Stimulated activated CD4-positive, alpha-beta T cell treated with anti-CD3 and anti-CD28 coated beads, Interleukin-1b, Interleukin-23, amount 100 ng/mL, for 4 hours (primary cell): ENCODE measurements at places on chromosomes 6 and 20.

- DNase-seq, result no peak
Measured at GRCh38 chr6:77678048-77678447, 25.2 kb downstream of the MEI4 start.

GRCh38 chr6:148890652-148891404 is 144.0 kb downstream of the UST start:
- no peak for DNase-seq

DNA sequence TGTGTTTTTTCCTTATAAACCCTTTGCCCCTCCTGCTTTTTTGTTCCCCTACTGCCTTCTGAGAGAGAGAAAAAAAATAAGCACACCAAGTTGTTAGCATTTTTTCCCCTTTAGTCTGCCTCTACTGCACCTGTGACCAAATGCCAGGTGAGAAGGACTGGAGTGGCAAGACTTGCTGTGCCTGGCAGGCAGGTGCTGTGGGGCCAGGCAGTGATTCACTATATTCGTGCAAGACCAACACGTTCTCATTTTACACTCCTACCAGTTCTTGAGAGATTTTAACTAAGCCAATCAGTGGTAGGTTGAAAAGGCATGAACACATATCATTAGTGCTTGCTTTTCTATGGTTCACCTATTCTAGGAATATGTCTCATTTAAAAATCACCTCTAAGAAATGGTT is 109.7 kb downstream of the FIG4 start:
- no peak for DNase-seq

GRCh38 chr6:128144320-128144719 is 243.5 kb upstream of the THEMIS start:
- DNase-seq, result no peak

- DNase-seq, result no peak
Measured at GRCh38 chr6:37488476-37488875, 11.2 kb downstream of the CCDC167 start.

GRCh38 chr6:8905757-8906156 is 470.4 kb upstream of the SLC35B3 start:
- no peak for DNase-seq

DNA sequence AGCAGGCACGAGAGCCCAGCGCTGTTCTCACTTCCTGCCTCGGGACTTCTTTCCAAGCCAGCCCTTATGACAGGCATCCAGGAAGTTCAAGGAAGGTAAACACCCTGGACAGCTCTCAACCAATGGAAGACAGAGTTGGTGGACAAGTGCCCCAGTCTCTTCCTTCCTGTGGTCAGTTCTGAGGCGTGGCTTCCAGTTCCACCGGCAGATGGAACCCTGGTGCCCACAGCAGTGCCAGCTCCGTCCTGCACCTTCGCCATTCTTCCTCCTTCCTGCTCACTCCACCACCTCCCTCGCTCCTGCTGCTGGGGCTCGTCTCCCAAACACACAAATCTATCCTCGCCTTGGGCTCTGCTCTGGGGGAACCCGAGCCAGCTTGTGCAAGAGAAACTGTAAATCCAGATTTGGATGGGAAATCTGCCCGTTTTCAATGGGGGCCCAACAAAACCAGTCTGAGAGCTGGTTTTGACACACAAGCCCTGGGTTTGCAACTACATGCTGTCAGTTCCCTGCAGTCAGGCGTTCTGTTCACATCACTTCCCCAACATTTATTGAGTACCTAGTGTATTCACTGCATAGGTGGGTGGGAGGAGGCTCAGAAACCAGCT is 162.7 kb downstream of the GRM4 start:
- DNase-seq, result no peak

DNA sequence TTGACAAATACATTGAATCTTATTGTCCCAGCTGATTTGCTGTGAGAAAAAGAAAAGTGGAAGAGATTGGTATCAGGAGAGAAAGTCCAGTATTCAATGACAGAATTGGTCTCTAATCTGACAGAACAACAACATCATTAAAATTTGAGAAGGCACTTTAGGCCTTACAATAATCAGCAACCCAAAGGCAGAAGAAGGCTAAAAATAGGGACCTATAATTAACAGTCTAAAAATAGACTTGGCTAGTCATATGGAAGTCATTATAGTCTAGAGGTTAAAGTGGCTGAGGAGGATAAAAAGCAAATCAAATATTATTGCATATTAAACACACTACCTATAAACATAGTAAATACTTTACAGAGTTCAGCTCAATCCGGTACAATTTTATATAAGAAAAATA is 393.6 kb upstream of the JAG1 start:
- no peak for DNase-seq

- no peak for DNase-seq
Measured at GRCh38 chr20:9409352-9409751, 105.0 kb upstream of the LAMP5 start.

GRCh38 chr20:2473516-2473915 is 2.9 kb upstream of the SNRPB start:
- DNase-seq, result no peak

- no peak for DNase-seq
Measured at GRCh38 chr6:33273129-33273923, 1.5 kb downstream of the RPS18 start.

- DNase-seq, result no peak
Measured at GRCh38 chr6:93970684-93971083, 551.3 kb upstream of the EPHA7 start.
